ENCODE measurements at places on chromosomes 12 and 14. TPM values are rescaled to one million over a fixed set of nuclear protein-coding genes. Genes with fewer than 3 reads are reported as not detected.

Gene A2ML1
- total RNA-seq: 2.8 TPM

Gene CFAP251
- 0.81 TPM for total RNA-seq

Gene CLEC1B
- not detected for total RNA-seq

Gene PLA2G1B
- not detected for total RNA-seq

Measured in H9 (cell line).